Progenitor cell of endocrine pancreas (in vitro differentiated cells): ENCODE measurements at places on chromosomes 6 and 20. TPM values are rescaled to one million over a fixed set of nuclear protein-coding genes. Genes with fewer than 3 reads are reported as not detected.

DNA sequence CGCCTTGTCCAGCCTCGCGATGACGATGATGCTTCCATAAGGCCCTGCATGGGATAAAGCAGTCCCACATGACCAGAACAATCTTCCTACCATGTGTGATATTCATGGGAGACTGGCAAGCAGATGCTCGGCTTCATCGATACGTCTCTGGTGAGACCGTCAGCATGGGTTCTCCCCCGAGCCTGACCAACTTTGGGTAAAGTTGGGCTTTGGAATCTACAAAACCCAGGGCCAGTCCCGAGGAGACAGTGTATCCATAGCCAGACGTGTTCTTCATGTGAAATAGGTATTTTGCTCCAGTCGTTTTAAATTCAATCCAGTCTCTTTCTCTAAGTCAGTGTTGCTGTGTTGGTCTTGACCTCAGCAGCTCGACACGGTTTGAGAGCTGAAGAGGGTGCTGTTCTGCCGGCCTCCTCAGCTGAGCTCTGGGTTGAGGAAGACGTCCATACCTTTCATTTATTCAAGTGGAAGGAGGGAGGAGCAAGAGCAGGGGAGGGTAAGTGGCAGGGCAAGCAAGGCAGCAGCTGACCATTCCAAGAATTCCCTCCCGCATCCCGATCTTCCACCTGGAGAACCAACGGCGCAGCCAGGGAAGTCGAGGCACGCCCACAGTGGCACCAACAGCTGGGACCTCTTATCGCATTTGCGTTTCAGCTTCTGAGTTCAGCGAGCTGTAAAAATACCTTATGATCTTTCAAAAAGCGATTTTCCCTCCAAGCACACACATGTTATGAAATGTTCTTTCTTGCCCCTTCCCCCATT is 64.0 kb upstream of the THBS2 start:
- H3K4me1 ChIP-seq, result no peaks in the 10 kb centered on the region
- H3K36me3 ChIP-seq, result no peaks in the 10 kb centered on the region
- no peak overlapping the region for H3K4me3 ChIP-seq
- H3K27ac ChIP-seq, result no peak overlapping the region

- no peak overlapping the region for H3K27ac ChIP-seq
- H3K36me3 ChIP-seq, result no peaks in the 10 kb centered on the region
- H3K4me3 ChIP-seq, result no peak overlapping the region
These were observed 476.2 kb downstream of the MMUT start for GRCh38 chr6:48986845-48987244.

DNA sequence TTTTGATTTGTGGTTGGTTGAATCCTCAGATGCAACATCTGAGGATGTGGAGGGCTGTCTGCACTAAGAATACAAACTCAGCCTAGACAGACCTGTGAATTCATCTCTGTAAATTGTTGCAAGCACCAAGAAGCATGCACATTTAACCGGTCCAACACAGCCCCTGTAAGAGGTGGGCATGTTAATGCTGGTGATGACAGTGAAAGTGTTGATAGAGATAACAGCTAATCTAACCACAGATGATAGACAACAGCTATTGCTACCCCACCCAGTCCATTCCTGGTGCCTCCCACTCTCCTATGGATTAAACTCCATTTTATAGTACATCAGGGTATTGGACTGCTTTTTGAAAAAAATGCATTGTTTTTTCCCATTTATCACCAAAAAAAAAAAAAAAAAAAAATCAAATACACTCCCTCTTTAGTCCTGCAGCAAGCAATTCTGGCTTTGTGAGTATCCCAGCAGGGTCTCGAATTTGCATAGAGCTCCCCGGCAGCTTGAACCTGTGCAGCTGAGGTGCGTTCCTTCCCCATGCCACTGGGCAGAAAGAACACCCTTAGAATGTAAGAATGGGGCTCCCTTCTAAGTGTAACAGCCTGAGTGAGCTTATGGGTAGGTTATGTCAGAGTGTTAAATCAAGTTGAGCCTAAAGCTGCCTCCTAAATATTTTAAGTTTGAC is 270.9 kb upstream of the JARID2 start:
- DNase-seq, result no peak
- no peaks in the 10 kb centered on the region for H3K27me3 ChIP-seq
- H3K4me3 ChIP-seq, result no peak overlapping the region
- no peak overlapping the region for H3K27ac ChIP-seq
- H3K36me3 ChIP-seq, result no peaks in the 10 kb centered on the region
- H3K4me1 ChIP-seq, result no peaks in the 10 kb centered on the region

DNA sequence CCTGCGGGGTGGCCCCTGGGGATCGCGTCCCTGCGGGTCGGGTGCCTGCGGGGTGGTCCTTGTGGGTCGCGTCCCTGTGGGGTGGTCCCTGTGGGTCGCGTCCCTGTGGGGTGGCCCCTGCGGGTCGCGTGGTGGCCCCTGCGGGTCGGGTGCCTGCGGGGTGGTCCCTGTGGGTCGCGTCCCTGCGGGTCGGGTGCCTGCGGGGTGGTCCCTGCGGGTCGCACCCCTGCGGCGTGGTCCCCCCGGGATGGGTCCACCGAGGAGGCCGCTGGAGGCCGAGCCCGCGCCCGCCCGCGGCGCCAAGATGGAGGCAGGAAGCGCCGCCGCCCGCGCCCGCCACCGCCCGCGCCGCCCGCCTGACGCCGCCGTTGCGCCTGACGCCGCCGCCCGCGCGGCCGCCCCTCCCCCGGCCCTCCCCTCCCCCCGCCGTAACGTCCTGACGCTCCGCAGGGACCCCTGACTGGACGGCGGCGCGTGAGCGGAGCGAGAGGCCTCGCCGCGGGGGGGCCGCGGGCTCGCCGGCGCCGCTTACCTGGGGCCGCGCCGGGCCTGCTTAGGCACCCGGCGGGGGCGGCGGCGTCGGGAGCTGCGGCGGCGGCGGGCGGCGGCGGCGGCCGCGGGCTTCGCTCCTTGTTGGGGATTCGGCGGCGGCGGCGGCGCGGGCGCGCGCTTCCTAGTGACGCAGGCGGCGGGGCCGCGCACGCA is at the start of gene GMEB2:
GMEB2 (minus strand) TSS at position 678 of the 705 bp plus-strand sequence. CDS start 7,704 bp downstream, outside the sequence.
- H3K4me1 ChIP-seq, result peaks cover 8% of the 10 kb centered on the region
- H3K36me3 ChIP-seq, result peaks cover 2% of the 10 kb centered on the region
- H3K4me3 ChIP-seq, result peak within 1 kb of the TSS; percentile 73
- DNase-seq, result no peak
- no peaks in the 10 kb centered on the region for H3K27me3 ChIP-seq

DNA sequence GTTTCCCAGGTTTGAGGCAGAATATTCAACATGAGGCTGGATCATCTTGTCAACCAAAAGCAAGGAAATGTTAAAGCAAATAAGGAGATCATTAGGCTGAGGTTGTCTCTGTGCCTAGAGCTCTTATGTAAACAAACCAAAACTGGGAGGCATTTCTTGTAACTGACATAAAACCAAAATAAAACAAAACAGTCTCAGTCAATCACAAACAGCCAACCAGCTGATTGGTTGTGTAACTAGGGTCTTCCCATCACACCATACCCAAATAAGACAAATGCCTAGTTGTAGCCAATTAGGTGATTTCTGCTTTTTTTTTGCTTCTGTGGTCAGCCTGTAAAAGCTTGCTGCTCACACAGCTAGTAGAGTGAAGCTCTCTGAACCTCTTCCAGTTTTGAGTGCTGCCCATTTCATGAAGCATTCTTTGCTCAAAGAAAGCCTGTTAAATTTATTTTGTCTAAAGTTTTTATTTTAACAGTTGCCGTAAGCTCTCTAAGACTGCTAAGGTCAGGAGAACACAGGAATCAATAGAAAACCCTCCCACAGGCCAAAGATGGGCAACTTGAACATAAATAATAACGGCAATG is 8.9 kb upstream of the FITM2 start:
- no peaks in the 10 kb centered on the region for H3K4me1 ChIP-seq
- H3K4me3 ChIP-seq, result no peak overlapping the region
- H3K27me3 ChIP-seq, result no peaks in the 10 kb centered on the region
- H3K36me3 ChIP-seq, result no peaks in the 10 kb centered on the region
- DNase-seq, result no peak

GRCh38 chr6:33571637-33572316 is 8.3 kb downstream of the BAK1 start:
- peaks cover 1% of the 10 kb centered on the region for H3K36me3 ChIP-seq
- no peak for DNase-seq
- H3K4me1 ChIP-seq, result peaks cover 9% of the 10 kb centered on the region
- peak overlapping the region; percentile 97 for H3K27ac ChIP-seq
- H3K4me3 ChIP-seq, result peak overlapping the region; percentile 88

GRCh38 chr6:82022614-82023129 is 224.9 kb downstream of the IBTK start:
- no peaks in the 10 kb centered on the region for H3K4me1 ChIP-seq
- H3K27me3 ChIP-seq, result no peaks in the 10 kb centered on the region
- no peaks in the 10 kb centered on the region for H3K36me3 ChIP-seq
- no peak for DNase-seq

The TBXT gene
- not detected in 2 replicates for total RNA-seq
